ENCODE measurements at places on chromosomes 6 and 20. TPM values are rescaled to one million over a fixed set of nuclear protein-coding genes. Genes with fewer than 3 reads are reported as not detected.
A peak's percentile ranks its signal among the peaks of the same experiment; 100 is the strongest.

DNA sequence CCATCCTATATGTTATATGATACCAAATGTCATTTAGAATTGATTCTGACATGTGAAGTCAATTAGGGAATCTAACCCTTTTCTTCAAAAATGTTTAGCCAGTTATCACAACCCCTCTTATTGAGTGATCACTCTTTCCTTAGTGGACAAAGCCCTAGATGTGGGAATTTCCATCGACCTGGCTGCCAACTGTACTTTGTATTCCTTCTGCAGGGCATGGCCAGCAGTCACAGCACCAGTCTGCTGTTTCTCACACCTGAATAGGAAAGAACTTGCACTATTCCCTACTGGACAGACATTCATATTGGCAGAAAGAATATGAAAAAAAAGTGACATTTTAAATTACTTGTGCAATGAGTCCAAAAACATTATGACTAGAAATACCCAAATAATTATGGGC, 271.0 kb downstream of the PACRG start:
- no peak for DNase-seq

The CLPSL1 gene
- not detected for total RNA-seq

GRCh38 chr6:29679962-29680361, 990 bp downstream of the ZFP57 start:
- DNase-seq: no peak

DNA sequence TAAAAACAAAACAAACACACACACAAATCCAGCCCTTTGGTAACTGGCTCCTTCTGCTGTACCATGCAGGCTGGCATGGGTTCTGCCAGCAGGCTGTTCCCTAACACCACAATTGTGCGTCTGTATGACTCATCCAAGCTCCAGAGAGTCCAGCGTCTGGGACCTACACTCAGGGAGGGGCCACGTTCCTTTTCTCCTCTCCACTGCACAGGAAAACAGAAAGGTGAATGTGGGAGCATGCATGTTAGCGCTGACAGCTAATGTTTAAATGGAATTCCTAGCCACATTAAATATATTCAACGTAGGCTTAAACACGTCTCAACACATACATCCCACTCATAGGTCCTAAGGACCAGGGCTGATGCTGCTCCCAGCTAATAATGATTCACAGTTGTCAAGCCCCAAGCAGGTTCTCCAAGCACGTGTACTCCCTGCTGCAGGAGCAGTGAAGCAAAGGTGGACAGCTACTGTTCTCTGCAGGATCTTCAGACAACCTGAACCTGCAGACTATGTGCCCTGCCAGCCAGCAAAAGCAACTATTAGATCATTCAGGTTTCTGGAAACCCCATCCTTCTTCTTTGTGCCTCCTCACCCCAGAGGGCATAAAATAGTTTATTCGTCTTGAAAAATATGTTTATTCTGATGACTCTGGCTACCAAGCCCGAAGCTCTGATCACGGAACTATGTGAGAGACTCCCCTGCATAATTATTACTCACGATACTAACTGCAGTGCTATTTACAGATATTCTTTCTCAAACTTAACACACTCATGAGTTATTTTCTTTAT, 20.9 kb downstream of the MAP1LC3A start:
- DNase-seq: peak; percentile 80

DNA sequence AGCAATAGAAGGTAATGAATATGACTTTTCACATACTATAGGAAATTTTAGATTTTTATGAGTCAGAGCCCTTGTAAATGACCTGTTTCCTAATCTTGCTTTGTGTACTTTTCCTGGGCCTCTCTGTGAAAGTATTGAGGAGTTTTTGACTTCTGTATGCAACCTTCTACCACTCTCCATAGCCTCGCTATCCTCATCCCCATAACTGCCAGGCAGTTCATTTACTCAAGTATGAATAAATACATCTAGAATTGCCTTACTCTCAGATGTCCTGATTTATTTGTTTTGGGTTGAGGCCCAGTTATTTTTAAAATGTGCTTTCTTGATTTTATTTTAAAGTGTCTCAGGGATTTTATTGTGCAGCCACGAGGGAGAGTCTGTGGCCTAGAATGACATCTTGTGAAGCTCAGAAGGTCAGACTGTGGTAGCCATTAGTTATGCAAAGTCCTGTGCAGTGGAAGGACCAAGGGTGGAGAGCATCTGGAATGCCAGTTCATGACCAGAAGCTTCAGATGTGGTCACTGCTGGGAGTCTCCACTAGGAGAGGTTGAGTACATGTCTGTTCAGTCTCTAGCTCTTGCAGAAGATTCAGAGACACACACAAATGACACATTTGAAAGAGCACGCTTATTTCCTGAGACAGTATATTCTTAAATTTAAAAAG, 346.2 kb upstream of the IMPG1 start:
- DNase-seq: no peak

DNA sequence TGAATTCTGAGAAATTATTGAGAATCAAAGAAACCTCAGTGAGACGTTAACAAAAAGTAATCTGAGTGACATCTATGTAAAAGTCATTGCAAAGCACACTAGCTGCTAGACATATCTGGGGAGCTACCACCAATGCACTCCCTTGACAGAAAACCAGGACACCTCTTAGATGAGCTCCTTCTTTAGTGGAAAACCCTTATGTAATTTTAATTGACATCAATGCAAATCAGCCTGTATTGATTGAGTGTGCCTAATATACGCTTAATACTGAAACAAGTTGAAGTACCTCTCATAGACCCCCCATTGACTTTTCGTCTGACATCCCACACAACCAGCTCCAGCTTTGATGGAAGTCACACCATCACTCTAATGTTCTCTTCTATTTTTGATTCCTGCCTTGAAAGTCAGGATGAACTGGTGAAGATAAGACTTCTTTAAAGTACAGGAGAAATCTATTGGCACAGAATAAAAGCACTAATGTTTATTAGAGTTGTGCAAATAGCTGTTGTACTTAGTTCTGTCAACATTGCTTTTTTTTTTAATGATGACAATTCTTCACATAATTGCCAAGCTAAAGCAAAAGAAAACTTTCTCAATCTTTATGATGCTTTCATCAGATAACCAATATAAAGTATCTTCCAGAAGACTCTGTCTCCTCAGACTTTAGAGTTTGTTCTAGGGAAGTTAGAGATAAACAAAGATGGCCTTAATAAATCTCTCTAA, 98.0 kb upstream of the FAM8A1 start:
- no peak for DNase-seq

All from Daoy (cell line).